ENCODE measurements at places on chromosomes 12 and 14.

DNA sequence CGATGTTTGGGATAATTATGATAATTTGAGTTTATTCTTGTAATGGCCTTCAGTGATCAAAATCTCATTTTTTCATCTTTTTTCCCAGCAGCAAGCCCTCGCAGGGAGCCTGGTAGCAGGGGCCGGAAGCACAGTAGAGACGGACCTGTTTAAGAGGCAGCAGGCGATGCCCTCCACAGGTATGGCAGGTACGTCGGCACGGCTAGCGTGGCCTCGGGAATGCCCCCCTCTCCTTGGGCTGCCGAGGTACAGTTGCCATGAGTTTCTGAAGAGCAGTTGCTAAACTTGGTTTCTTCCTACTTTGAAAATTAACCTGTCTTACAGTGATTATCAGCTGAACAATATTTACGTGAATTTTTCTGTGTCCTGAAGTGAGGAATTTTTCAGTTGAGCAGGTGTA is 29.9 kb downstream of the EP400 start:
- DNase-seq = no peak

DNA sequence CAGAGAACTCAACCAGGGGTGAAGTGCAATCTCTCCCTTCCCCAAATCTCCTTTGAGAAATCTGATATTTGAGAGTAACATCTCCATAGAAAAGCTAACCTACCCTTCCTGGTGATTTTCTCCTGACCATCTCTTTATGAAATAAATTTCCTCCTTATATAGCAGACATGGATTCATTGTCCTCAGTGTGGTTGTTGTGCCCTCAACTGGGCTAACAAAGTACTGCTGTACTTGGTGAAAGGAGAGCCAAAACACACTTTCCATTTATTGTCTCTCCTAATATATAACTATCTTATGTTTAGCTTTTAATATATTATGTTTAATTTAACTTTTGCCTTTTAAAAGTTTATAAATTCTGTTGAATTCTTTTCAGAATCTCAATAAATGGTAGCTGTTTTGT is 65.1 kb upstream of the SLCO1B1 start:
- DNase-seq = no peak

DNA sequence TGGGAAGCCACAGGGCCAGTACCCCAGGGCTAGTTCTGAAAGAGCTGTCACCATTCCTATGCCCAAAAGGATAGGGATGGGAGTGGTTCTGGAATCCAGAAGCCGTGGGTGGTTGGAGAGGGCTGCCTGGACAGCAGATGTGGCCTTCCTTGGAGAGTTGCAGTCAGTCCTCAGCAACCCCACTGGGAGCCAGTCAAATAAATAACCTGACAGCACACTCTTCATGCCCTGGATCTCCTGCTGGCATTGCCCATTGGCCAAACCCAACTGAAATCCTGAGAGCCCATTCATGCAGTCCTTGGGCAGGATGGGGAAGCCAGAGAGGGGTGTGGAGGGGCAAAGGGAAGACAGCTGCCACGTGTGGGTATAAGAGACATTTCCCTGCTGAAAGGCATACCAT is 128.2 kb downstream of the PTPN11 start:
- no peak for DNase-seq

- DNase-seq = no peak
Observed at GRCh38 chr12:71958457-71958856, 19.8 kb downstream of the TPH2 start.

DNA sequence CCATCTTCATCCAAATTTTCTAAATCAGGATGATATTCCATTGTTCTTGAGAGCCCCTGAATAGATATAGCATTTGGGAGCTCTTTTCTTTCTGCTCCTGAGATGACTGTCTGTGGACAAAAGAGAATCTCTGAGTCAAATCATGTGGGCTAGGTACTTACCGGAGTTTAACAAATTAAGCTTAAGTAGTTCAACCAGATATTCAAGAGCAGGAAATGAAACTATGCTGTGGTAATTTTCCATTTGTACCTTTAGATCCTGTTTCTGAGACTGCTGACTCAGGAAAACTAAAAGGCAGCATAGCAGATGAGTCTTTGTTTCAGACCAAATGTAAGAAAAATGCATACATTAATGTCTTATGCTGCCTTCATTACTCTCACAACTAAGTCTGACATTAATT is at the start of gene CLEC7A:
Gene CLEC7A (minus strand): TSS at position 158 of the 400 bp plus-strand sequence. CDS start 117 bp downstream, at position 41.
- DNase-seq = no peak

- no peak for DNase-seq
Observed at GRCh38 chr12:107134558-107134957, 41.2 kb upstream of the CRY1 start.

GRCh38 chr12:68420225-68421010 is 88.3 kb upstream of the MDM1 start:
- no peak for DNase-seq

GRCh38 chr12:79058342-79058741 is 193.8 kb downstream of the SYT1 start:
- DNase-seq = no peak

DNA sequence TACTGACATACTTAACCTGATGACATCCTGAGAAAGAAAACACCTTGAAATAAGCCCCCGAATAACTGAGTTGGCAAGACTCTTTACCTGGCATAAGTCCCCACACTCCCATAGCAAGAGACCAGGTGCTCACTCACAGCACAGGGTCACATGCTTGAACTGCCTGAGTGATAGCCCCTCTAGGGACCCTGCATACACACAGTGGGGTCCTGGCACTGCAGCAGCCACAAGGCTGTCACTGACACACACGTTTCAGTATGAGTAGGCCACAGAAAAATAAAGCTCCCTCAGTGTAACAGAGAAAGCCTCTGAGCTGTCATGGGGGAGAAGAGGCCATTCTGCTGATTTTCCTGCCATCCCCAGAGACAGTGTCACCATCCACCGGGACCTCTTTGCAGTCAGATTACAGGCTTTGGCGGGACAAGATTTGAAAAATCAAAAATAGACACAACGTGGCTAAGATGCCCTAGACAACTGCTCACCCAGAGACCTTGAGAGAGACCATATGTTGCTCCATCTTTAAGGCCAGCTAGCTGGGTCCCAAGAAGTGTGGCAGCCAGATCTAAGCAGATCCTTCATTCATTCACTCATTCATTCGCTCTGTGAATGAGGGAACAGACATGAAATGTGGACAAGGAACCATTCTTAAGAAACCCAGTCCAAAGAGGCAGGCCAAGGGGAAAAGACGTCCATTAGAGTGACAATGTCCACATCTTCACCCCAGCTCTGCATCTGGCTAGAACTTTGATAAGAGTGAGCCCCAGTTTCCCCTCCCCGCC is 1.6 kb downstream of the SCARB1 start:
- DNase-seq = no peak

- DNase-seq = no peak
Observed at GRCh38 chr14:57659052-57659451, 165.4 kb upstream of the CCDC198 start.

DNA sequence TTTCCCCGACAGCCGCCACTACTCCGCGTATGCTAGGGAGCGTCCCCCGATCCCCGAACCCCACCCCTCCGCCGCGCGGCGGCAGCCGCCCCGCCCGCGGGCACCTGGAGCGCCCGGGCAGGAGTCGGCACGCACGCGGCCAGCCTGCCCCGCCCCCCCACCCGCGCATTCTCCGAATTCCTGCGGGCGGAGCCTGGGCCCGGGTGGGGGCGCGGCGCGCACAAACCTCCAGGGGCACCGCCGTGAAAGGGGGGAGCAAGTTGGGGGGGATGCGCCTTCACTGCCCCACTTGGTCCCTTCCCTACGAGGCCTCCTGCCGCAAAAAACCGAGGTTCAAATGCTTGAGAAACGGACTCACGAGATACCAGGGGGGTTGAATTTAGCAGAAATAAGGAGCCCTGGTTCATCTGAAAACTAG is 1.7 kb downstream of the AJUBA start:
- no peak for DNase-seq

GRCh38 chr14:31487886-31488285 is at the start of gene GPR33:
GPR33 (minus strand) TSS chr14:31488039; CDS start chr14:31483965, 4,074 bp downstream.
- DNase-seq = no peak

- DNase-seq = no peak
Observed at GRCh38 chr14:98181768-98182167, 1090.2 kb downstream of the BCL11B start.

DNA sequence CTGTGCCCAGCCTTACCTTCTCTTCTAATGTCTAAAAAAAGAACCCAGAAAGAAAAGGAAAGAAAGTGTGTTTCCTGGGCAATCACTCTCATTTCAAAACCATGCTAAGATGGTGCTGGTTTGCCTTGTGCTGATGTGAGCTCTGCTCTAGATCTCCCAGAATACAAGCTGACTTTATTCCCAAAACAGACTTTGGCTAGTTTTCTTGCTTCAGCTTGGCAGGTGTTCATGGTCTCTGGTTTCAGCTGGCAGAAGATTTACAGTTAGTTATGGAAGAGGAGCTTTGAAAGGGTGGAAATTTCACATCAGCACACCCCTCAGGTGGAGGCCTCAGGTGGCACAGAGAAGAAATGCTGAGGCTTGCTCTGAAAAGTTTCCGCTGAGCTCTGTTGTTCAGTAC is 34.4 kb downstream of the PPP1R36 start:
- DNase-seq = no peak

DNA sequence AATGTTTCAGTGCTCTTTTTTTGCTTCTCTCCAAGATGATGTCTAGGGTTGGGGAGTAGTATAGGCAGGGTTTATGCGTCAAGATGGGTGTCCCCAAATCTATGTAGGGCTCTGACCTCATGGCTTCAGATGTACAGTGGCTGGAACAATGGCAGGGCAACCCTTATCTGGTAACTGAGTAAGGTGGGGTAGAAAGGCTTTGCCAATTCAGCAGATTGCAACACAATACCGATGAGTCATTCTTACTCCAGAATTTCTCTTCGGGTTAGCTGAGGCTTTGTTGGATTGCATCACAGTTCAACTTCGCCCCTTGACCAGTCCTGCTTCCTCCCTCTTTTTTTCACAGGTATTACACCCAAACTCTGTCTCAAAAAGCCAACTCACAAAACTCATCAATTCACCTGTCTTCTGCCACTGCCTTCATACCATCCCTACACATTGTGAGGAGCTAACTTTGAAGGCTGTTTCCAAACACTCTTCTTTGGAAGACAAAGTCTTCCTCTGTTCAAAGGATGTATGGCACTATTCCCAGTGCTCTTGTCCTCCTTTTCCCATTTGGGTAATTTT is 190.2 kb upstream of the CNOT2 start:
- DNase-seq = no peak

GRCh38 chr12:70637303-70638085 is at the start of gene PTPRB:
PTPRB (minus strand) TSS chr12:70637429; CDS start chr12:70637395, 34 bp downstream.
- DNase-seq = no peak

- DNase-seq = no peak
Observed at GRCh38 chr14:50845166-50845565, 14.2 kb upstream of the NIN start.

DNA sequence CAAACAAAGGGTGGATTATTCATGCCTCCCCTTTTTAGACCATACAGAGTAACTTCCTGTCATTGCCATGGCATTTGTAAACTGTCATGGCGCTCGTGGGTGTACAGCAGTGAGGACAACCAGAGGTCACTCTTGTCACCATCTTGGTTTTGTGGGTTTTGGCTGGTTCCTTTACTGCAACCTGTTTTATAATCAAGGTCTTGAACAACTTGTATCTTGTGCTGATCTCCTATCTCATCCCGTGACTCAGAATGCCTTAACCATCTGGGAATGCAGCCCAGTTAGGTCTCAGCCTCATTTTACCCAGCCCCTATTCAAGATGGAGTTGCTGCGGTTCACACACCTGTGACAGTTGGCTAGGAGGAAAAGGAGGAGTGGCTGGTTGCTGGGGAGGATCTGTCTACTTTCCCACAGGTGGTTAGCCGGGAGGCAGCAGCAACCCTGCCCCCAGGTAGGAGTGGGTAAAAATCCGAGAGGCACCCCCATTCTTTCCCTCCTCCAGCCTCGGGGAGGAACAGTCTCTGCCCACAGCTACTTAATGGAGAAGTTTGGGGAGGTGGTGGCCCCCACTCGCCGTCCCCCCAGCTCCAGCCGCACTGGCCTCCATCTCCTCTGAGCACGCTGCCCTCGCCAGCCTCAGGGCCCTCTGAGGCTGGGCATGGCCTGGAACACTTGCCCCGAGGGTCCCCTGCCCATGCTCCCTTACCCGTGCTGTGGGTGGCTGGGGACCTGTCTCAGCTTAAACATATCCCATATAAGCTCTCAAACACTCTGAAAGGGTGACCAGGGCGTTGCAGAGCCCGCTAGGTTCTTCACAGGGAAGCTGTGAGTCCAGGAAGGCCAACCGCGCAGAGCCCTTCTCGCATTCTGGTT is 41.7 kb downstream of the SMIM41 start:
- DNase-seq = no peak

- no peak for DNase-seq
Observed at GRCh38 chr14:68950111-68950510, 29.0 kb downstream of the ACTN1 start.

DNA sequence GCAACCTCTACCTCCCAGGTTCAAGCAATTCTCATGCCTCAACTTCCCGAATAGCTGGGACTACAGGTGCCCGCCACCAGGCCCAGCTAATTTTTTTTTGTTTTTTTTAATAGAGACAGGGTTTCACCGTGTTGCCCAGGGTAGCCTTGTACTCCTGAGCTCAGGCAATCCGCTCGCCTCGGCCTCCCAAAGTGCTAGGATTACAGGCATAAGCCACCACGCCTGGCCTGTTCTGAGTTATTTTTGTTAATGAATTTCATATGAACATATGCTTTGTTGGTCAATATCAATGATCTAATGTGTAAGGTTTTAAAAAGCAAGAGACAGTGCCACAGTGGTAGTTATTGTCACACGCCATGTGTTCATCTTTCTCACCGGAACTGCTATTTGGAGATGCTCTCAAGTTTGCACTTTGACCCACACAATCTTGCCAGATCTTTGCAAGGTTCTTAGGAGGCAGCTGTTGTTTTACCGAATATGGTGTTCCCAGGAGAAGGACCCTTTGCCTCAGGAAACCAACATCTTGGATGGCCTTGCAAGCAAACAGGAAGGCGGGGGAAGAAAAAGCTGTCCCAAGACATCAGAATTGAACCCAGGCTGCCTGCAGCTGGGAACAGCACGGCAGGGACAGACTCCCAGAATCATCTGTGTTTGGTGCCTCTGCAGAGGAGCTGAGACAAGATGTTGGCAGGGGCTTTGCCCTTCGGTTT is 30.0 kb downstream of the GALNT16 start:
- DNase-seq = no peak

- no peak for DNase-seq
Observed at GRCh38 chr12:7114008-7114407, 5.0 kb upstream of the C1RL start.

GRCh38 chr14:63857466-63858030 is 4.7 kb downstream of the SYNE2 start:
- no peak for DNase-seq

DNA sequence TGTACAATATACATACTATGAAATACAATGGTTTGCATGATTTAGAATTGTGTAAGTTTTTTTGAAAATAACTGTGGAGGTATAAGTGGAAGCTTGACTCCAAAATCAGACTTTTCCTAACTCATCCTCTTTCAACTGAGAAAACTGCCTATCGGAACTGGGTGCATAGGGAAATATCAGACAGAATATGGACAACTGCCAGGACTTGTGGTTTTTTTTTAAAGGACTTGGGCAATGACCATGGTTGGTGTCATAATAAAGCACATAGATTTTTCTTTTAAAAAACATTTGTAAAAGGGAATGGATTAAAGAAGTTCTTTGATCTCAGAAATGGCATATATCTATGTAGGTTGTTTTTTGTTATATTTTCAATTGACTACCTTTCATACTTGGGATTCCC is 53.3 kb upstream of the LRRK2 start:
- DNase-seq = no peak

Data from activated CD4-positive, CD25-positive, alpha-beta regulatory T cell (primary cell).